AG09309 (cell line): ENCODE measurements at places on chromosomes 13 and 19.

- DNase-seq: no peak
These were observed 395.4 kb downstream of the GPC6 start for GRCh38 chr13:93621966-93622365.

DNA sequence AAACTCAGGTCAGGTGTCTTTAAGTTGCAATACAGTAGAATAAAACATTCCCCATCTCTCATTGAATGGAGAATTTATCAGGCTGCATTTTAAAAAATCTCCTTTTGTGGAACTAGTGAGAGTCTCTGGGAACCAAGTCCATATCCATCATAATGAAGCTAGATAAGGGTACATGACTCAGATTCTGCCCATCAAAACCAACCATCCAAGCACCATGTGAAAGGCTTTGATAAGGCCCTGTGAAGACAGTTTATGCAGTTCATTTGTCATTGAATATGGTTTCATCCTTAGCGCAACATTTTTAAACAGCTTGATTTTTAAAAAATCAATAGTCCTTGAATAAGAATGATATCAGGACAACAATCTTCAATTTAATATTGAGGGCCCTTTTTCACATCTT, 56.3 kb upstream of the DIAPH3 start:
- no peak for DNase-seq

DNA sequence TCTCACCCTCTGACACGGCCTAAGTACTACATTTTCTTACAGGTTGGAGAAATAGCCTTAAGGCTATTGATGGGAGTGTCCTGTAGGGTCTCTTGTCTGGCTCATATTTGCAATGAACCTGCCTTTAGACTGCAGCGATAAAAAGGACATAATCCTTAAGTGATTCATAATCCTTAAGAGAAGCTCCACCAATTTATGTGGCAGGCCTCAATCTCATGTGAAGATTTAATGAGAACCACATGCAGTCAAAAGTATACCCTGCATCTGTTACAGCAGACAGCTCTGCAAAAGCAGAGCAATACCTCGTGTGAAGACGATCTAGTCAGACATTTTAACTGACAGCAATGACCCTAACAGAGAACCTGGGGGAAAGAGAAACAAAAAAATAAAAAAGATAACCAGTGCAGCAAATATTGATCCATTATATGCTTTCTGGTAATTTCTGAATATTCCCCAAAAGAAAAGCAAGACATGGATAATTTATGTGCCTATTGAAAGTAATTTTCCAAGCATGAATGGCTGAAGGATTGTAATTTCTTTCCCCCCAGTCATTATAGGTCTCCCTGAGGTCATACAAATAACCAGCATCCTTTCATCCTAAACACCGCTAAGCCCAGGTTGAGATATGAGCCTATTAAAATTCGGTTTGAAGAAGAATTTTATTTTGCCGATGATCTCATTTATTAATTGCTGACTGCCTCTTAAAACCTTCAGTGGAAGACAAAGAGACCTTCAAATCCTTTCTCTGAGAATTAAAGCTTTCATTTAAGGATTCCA, 321.8 kb upstream of the NBEA start:
- no peak for DNase-seq

DNA sequence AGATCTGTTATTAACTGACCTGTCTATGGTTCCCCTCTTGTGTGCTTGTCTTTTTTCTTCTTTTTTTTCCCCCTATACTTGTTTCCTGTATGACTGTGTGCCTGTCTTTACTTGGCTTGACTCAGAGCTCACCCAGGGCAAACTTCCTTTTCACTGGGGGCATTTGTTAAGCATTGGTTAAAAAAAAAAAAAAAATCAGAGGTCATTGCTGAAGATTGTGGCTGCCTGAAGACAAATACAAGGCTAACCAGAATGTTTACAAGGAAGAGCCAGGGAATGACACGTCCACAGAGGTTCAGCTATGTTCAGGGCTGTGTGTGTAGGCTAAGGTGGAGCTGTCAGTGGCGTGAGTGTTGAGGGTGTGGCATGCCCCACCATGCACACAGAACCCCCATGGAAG, 47.1 kb downstream of the LNX2 start:
- DNase-seq: no peak

DNA sequence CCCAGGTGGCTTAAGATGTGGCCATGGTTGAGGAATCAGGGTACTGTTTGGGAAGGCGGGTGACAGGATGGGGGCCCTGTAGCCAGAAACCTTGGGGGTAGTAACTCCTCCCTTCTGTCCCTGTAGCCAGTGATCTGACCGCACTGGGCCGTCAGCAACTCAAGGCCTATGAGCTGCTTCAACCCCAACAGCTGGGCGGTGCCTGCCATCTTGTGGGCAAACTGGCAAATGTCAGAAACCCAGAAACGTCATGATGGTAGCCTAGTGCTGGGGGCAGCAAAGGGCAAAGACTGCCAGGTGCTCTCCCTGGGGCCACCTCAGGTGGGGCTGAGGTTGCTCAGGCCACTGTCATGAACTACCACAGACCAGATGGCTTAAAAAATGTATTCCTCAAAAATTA, 3.5 kb downstream of the COPE start:
- DNase-seq: no peak

- no peak for DNase-seq
These were observed 313.7 kb upstream of the ATXN8OS start for GRCh38 chr13:69793783-69794453.

DNA sequence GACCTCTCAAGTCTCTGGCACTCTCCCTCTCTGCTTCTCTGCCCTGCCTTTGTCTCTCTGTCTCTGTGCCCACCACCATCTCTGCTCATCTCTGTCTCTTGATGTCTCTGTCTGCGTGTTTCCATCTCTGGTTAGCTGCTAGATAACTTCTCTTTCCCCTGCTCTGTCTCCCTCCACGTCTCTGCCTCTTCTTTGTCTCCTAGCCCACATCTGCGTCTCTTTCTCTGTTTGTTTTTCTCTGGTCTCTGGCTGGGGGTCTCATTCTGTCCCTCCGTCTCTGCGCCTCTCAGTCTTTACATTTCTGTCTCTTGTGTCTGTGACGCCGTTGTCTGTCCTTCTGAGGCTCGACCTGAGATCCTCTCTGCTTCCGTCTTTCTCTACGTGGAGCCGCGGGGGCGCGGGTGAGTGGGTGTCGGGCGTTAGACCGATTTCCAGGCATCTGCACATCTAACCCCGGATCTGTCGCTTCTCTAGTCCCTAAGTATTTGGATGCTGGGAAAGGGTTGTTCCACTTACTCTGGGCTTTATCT, 386 bp downstream of the GIPR start:
- no peak for DNase-seq

DNA sequence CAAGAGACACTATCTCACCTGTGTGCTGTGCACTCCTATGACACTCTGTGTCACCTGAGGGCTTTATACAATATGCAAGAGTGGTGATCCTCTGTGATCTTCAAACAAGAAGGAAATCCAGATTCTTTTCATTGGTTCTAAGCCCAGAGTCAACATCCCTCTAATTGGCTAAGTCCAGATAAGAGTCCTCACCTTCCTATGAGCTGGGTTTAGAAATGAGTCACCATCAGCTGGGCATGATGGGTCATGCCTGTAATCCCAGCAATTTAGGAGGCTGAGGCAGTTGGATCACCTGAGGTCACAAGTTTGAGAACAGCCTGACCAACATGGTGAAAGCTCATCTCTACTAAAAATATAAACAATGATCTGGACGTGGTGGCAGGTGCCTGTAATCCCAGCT, 144.4 kb downstream of the ZNF675 start:
- no peak for DNase-seq

GRCh38 chr13:98206946-98207345, 29.9 kb upstream of the RNF113B start:
- peak; percentile 99 for DNase-seq

GRCh38 chr19:16619457-16619856, 8.5 kb downstream of the MED26 start:
- DNase-seq: no peak

DNA sequence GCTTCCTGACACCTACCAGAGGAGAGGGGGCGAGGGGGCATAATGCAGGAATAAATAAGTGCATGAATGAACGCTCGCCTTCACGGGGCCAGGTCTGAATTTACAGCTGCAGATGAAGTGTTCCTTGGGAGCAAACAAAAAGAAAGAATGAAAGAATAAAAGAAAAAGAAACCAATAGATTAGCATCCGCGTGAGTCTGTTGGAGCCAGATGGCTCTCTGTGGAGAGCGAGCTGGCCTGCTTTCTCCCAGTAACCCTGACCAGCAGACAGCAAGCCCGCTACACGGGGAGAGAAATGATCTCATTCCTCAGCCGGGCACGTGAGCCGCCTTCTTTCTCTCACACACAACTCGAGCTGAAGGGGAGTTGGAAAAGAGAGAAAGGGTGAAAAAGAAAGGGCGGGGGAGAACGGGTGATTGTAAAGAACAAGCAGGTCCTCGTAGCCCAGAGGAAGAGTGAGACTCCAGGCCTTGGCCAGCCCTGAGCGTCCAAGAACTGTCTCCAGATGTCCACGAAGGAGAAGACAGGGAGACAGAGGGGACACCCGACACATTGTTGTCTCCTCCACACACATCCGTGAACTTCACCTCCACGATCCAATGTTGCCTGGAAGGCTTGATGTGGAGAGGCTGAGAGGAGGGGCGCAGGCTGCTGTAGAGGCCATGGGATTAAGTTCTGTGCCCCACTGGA, 81.4 kb downstream of the RNASEH2B start:
- peak; percentile 21 for DNase-seq

- DNase-seq: no peak
These were observed 3.9 kb downstream of the PRRG2 start for GRCh38 chr19:49585023-49585422.

GRCh38 chr19:12772323-12772722, 3.0 kb downstream of the HOOK2 start:
- no peak for DNase-seq

- no peak for DNase-seq
These were observed 641.0 kb downstream of the FGF9 start for GRCh38 chr13:22311734-22312404.

DNA sequence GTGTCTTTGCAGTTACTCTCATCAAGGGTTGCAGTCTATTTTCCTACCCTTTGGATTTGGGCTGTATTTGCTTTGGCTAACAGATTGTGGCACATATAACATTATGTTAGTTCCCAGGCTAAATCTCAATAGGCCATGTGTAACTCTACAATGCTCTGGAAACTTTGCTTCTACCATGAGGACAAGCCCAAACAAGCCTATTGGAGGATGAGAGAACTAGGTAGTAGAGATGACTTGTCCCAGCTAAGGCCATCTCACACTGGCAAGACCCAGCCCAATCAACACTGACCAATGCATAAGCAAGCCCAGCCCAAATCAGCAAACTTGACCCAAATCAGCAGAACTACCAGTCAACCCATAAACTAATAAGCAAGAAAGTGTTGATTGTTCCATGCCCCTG, 311.8 kb downstream of the NDFIP2 start:
- no peak for DNase-seq

DNA sequence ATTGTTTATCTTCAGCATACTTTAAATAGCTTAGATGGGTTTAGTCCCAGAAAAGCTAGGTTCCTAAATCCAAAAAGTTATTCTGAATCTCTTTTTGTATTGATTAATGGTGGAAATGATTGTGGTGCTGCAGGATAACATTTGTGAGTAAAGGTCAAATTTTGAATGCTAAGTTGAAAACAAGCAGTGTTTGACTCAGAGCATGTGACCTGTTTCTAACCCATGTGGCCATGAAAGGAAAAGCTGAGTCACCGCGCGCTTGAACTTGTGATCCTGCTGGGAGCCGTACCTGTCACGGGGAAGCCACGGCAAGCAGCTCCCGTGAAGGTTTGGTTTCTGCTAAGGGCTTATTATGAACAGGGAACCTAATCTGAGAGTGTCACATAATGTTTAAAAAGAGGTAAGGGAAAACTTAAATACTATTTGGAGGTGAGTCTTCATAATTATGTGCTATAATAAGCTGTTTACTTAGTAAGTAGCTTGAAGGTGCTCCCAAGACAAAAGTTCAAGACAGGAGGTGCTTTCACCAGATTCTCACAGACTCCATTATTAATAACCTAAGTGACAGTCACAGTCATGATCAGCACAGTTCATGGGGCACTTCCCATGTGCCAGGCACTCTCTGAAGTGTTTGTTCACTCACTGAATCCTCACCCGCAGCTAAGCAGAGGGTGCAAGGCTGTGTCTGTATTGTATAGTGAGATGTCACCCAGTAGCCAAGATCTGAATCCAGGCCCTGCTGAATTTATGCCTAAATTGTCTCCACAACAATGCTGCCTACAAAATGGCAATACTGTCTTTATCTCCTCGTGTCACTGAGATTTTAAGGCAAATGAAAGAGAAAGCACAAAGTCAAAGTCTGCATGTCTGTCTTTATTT, 286.5 kb downstream of the MYO16 start:
- peak; percentile 55 for DNase-seq

GRCh38 chr13:23159205-23159759, 21.5 kb upstream of the SGCG start:
- no peak for DNase-seq

- no peak for DNase-seq
These were observed 402 bp upstream of the KANK3 start for GRCh38 chr19:8343483-8343844.

DNA sequence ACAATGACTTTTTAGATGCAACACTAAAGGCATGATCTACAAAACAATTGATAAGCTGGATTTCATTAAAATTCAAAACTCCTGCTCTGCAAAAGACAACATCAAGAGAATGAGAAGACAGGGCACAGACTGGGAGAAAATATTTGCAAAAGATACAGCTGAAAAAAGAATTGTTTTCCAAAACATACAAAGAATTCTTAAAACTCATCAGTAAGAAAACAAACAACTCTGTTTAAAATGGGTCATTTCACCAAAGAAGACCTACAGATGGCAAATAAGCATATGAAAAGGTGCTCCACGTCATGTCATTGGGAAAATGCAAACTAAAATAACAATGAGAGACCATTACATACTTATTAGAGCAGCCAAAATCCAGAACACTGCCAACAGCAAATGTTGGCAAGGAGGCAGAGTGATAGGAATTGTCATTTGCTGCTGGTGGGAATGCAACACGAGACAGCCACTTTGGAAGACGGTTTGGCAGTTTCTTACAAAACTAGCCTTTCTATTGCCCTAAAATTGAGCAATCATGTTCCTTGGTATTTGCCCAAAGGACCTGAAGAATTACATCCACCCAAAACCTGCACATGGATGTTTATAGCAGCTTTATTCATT, 39.2 kb downstream of the FLT1 start:
- DNase-seq: no peak

- no peak for DNase-seq
These were observed 463.5 kb downstream of the GPC6 start for GRCh38 chr13:93690139-93690538.

- DNase-seq: no peak
These were observed 1.2 kb downstream of the VASP start for GRCh38 chr19:45508417-45508860.

- DNase-seq: no peak
These were observed 13.7 kb downstream of the LILRA1 start for GRCh38 chr19:54606891-54607784.

GRCh38 chr13:38366954-38367645, 17.4 kb downstream of the UFM1 start:
- DNase-seq: peak; percentile 17

DNA sequence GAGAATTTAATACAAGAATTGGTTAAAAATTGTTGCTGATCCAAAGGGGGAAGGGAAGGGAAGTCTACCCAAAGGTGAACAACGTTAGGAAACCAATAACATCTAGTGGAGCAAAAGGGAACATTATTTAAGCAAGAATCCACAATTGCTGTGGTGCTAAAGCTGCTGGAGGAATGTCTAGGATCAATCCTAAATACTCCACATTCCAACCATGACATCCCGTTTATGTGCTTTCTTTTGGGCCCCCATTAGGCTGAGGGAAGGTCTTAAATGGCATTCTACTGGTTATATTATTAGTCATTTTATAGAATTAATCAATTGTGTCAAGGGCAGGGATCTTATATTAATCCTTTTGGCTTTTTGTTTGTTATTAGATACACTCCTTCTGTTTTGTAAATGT, 39.9 kb upstream of the VWA8 start:
- no peak for DNase-seq

GRCh38 chr13:64371045-64371444, 2859.1 kb downstream of the PCDH9 start:
- no peak for DNase-seq
